ENCODE measurements at places on chromosomes 12 and 14.

DNA sequence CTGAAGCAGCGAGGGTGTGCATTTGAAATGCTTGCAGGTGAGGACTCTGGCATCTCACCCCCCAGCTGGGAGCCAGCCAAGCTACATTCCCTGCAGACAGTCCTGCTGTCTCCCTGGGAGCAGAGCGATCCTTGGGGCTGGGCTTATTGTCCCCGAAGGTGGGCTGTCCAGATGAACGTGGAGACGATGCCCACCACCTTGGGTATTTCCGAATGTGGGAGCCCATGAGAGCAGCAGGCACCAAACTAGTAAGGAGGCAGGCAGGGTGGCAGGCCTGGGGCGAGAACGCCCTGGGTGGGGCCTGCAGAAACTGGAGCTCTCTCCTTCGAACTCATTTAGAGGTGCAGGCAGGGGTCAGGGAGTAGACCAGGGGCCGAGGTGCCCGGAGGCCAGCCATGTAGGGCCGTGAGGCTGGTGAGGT lies 18.5 kb downstream of the ZBTB42 start:
- ATAC-seq = no peak

- ATAC-seq = no peak
Observed at GRCh38 chr12:109292342-109292711, 16.8 kb downstream of the FOXN4 start.

- ATAC-seq = no peak
Observed at GRCh38 chr14:65096323-65097089, 5.8 kb downstream of the MAX start.

- ATAC-seq = no peak
Observed at GRCh38 chr12:12228402-12228801, 38.4 kb downstream of the LRP6 start.

DNA sequence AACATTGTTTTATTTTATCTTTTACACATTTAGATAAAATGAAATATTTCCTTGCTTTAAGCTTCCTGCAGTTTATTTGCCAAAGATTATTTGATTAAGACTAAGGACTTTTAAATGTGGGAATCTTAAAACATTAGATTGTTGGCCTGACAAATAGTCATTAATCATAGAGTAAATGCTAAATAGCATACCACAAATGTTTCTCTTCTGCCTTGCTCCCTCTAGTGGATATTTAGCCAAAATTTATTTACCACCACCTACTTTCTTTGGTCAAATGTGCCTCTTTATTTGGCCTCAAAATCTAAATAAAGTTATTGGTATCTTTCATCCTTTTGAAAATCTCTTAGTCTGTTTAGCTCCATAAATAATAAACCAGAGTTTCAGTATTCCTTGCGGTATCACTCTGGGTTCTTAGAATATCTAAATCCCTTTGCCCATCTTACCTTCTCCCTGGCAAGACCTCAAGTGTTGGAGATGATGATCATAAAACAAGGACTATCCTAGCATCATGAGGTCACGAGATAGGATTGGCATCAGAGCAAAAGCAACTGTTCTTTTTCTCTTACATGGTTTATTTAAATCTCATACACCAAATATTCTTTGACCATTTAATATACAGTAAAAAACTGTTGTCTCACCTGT lies 150.6 kb upstream of the AEBP2 start:
- ATAC-seq = peak; percentile 76

- no peak for ATAC-seq
Observed at GRCh38 chr12:12821975-12822374, 8.8 kb downstream of the DDX47 start.

- no peak for ATAC-seq
Observed at GRCh38 chr14:68501171-68501570, 291.7 kb downstream of the ZFP36L1 start.

GRCh38 chr14:76051717-76052465 lies 66.3 kb downstream of the IFT43 start:
- no peak for ATAC-seq

GRCh38 chr14:37620856-37621255 lies 25.4 kb downstream of the TTC6 start:
- no peak for ATAC-seq

DNA sequence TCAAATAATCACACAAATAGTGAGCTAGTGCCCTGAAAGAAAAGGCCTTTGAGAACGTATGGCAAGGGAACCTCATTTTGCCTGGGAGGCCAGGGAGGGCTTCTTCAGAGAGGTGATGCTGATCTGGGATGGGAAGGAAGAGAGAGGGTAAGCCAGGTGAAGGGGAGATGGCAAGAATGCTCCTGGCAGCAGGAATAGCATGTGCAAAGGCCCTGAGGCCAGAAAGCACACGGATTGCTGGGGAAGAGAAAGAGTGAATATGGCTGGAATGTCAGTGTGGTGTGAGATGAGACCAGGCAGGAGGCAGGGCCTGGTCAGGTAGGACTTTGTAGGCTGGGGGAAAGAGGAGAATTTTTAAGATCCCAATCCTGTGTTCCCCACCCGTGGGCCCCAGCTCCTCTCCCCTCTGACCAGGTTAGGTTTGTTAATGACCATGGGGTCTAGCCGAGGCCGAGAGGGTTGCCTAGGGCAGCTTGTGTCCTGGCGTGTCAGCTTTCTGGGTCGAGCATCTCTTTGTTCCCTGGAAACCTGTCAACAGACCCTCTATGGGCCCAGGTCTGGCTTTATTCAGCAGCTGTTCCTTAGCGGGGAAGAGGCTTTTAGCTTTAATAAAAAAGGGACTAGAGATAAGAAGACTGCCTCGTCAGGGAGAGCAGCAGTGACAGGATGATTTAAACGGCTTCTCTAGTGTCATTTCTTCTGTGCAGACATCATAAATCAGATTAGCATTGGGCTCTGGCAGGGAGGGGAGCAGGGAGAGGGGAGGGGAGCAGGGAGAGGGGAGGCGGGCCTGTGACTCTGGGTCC lies 123.4 kb downstream of the ADCK1 start:
- ATAC-seq = peak; percentile 27

DNA sequence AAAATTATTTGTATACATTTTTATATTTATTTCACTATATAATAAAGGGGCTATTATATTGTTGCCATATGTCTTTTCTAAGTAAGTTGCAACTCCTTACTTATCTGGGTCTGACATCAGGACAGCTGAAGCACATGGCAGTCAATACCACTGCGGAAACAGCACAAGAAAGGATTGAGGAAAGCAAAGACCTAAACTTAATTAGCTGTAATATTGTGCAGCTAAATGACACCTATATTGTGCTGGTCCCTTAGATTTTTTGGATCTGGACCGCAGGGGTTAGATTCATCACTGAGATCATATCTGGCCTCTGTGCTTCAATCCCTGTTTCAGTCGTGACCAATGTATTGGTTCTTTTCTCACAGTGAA lies 359.6 kb upstream of the DIO2 start:
- ATAC-seq = no peak

DNA sequence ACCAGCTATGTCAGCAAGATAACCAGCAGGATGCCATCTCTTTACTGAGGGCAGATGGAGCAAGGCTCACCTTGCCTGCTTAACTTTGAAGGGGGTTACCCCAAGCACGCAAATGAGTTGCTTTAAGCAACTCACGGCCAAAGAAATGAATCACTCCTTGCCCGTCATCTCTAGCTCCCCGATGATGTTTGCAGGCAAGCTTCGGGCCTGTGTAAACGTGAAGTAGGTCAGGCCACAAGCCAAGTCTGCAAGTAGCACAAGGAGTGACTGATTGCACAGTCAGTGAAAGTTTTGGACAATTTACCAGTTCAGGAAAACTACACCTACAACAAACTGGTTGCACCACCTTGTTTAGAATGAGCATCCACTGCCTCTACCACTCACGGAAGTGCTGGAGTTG lies 699.7 kb upstream of the TBX3 start:
- no peak for ATAC-seq

GRCh38 chr14:71692496-71692895 lies 239.7 kb upstream of the RGS6 start:
- ATAC-seq = peak; percentile 86

- no peak for ATAC-seq
Observed at GRCh38 chr14:21672116-21672515, 1.5 kb downstream of the OR4E1 start.

GRCh38 chr12:7139200-7139599 lies 9.0 kb downstream of the CLSTN3 start:
- no peak for ATAC-seq

GRCh38 chr14:90536511-90537191 lies 139.8 kb downstream of the CALM1 start:
- ATAC-seq = no peak

- no peak for ATAC-seq
Observed at GRCh38 chr14:104249706-104250105, 111.3 kb downstream of the KIF26A start.

DNA sequence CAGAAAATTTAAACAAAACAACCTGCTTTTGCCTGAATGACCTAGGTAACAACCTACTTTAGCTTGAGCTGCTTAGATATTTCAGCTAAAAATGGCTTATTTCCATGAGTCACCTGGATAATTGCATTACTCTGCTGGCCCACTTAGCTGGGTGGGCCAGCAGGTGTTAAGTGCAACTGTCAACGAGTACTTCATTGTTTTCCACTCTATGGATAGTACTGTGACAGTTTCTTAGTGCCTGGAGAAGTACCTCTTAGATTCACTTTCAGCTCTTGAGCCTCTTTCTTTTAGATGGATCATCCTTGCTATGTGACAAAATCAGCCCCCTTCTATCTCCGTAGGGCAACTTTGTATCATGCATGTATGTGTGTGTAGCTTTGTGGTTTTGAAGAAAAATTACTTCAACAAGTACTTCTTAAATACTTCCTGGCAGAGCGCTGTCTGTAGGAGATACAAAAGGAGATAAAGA lies 368.2 kb upstream of the ATP2B1 start:
- ATAC-seq = no peak

- no peak for ATAC-seq
Observed at GRCh38 chr12:113088971-113089756, 32.6 kb downstream of the DTX1 start.

DNA sequence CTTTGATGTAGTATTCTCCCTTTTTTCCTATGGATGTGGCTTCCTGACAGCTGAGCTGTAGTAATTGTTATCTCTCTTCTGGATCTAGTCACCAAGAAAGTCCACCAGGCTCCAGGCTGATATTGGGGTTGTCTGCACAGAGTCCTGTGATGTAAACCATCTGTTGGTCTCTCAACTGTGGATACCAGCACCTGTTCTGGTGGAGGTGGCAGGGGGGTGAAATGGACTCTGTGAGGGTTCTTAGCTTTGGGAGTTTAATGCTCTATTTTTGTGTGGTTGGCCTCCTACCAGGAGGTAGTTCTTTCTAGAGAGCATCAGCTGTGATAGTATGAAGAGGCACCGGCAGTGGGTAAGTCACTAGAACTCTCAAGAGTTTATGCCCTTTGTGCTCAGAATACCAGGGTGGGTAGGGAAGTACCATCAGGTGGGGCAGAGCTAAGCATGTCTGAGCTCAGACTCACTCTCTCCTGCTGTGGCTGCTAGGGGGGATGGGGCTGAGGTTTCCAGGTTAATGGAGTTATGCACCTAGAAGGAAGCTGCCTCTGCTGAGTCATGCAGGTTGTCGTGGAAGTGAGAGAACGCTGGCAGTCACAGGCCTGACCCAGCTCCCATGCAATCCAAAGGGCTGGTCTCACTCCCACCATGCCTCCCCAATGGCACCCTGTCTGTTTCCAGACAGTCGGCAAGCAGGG lies 3.0 kb upstream of the TAS2R14 start:
- no peak for ATAC-seq

- ATAC-seq = no peak
Observed at GRCh38 chr14:21059842-21060613, 2.4 kb downstream of the RNASE8 start.

DNA sequence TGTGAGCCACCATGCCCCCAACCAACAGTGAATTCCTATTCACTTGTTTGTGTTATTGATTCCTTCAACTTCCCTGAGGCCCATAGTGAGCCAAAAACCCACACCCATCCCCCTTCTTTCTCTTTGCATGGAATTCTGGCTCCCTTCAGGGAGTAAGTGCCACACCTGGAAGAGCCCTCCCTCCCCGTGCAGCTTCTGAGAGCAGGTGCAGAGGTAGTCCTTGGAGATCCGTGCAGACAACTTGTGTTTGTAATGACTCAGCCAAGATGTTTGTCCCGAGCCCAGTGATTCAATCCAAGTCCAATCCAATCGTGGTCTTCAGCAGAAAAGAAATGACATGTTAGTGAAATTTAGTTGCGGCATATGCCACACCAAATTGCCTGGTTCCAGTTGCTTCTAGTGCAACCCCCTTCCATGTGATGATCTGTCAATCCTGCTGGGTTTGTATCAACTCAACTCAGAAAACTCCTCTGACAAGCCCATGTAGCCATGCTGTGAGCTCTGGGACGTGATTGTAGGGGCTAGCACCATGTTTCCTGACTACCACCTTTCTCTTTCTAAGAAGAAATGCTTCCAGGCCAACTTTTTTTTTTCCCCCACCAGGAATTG lies 27.5 kb downstream of the GPRC5A start:
- ATAC-seq = no peak

GRCh38 chr12:11968048-11968383 lies 102.7 kb upstream of the BCL2L14 start:
- ATAC-seq = no peak

DNA sequence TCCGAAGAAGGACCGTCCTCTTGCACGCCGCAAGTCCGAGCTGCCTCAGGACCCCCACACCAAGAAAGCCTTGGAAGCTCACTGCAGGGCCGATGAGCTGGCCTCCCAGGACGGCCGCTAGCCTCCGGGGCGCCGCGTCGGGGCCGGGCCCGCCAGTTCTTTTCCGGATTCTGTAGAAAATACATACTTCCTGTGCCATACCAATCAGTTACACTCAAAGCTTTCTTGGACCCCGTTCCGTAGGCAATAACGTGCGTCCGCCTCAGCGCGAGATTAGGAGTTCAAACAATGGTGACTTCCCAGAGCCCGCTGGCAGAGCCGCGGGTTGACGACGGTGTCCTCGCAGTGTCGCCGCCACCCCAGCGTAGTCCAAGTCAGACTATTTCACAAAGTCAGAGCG lies 39.2 kb upstream of the DYNC1H1 start:
- no peak for ATAC-seq

DNA sequence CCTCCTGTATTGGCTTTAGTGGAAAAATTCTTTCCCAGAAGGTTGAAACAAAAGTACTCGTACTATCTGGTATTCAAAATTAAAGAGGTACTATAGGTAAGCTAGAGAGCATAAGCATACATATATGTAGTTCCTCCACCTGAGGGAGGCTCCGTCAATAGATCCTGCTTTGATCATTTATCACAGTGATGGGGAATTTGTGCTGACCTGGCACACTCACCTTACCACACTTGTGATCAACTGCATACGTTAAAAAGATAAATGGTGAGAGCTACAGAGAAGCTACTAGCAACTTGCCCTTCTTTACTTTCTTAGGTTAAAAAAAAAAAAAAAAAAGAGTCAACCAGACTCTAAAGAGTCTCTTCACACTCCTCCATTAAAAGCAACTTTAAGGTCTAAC lies 2.5 kb downstream of the CAPRIN2 start:
- no peak for ATAC-seq

All from SK-N-SH treated with all-trans-retinoic acid at 6 μM for 48 hours (cell line).